Fibroblast of skin of left quadriceps (primary cell): ENCODE measurements at places on chromosomes 7 and 10.

DNA sequence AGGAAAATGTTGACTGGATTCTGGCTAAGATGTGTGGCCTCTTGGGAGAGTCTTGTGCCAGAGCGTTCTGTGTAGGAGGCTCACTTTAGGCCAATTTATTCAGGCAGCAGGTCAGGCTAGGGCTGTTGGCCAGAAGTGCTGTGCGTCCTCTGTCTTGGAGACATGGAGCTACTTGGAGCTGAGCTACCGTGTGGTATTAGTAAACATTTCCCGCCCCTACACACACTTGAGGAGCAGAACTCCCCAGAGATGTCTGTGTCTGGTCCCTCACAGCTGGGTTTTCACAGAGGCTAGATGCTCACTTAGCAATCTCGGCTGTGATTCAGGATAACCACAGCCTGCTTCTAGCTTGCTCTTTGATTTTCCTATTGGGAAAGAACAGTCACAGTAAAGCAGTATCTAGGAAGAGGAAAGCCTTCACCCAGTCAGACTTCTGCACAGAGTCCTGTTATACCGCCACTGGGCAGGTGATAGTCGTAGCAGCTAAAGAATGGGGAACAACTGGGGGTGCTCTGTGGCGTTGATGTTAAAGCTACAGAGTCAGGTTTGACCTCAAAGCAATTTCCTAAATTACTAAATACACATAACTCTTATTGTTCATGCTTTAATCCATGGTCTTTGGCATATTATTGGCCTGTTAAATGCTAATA, 86.7 kb downstream of the MDFIC start:
- no peak for DNase-seq

DNA sequence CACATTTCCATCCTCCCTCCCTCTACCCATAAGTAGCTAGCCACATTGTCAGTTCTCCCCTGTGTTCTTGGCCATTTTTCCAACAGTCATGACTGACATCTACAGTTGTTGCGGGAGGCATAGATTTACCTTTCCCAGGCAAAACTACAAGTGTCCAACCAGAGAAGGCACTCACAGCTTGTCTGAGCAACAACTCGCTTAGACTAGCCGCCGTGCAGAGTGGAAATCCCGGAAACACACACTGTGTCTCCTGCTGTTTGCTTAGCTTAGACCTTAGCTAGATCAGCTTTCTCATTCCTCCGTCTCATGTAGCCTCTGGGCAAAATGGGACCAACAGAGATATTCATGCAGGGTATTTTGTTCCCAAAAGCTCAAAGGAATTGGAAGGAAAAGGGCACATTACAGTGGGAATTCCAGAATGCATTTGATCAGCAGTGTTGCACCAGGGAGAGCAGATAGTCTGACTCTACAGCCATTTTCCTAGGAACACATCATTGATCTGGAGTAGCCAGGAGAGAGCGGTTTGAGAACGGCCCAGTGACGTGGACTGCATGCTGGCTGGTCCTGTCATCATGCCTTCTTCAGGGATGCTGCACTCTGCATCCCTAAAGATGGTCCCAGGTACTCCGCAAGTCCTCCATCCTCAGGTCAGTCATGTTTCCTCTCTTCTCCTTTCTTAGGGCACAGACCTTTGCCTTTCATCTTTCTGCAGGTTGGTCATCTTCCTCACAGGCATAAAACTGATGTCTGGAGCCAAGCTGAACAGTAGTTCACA, 89.4 kb downstream of the C10orf90 start:
- no peak for DNase-seq

DNA sequence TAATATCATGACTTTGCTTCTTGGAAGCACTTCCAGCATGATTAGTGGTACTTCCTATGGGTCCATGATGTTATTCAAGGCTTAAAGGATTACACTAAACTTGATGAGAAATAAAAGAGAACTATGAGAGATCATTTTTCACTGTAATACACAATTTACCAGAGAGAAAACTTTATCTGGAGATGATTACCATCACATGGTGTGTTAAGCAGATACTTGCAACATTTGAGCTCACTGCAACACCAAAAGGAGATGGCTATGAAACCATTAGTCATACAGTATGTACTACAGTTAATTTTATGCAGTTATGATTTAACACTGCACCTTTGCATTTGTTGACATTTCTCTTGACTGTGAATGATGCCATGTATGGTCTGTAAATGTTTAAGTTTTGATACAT, 311.3 kb upstream of the AOAH start:
- no peak for DNase-seq

DNA sequence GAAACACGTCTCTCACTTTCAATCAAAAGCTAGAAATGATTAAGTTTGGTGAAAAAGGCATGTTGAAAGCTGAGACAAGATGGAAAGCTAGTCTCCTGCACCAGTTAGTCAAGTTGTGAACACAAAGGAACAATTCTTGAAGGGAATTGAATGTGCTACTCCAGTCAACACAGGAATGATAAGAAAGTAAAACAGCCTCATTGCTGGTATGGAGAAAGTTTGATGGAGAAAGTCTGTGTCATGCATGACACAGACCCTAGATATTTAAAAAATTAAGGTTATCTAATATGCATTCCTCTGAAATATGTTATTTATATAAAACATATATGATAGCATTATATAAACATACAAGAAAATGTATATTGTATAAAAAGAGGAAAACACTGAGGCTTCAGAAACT, 699.4 kb upstream of the FZD8 start:
- no peak for DNase-seq

DNA sequence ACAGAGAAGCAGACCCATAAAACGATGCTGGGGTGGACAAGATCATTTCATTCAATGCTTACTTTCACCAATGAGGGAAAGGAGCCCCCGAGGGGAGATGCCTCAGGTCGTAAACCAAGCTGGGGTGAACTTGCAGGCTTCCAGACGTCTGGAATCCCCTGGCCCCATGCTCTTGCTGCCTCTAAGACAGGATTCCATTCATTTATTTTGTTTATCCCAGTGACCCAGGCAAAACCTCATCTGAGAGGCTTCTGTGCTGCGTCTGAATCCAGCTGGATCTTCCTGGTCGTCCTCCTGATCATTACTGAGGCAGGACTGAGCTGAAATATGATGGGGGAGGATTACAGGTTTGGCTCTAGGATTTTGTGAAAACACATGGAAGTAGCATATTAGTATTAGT, 182.9 kb downstream of the MYOF start:
- no peak for DNase-seq

GRCh38 chr10:101066146-101066895, 4.5 kb downstream of the KAZALD1 start:
- no peak for DNase-seq

DNA sequence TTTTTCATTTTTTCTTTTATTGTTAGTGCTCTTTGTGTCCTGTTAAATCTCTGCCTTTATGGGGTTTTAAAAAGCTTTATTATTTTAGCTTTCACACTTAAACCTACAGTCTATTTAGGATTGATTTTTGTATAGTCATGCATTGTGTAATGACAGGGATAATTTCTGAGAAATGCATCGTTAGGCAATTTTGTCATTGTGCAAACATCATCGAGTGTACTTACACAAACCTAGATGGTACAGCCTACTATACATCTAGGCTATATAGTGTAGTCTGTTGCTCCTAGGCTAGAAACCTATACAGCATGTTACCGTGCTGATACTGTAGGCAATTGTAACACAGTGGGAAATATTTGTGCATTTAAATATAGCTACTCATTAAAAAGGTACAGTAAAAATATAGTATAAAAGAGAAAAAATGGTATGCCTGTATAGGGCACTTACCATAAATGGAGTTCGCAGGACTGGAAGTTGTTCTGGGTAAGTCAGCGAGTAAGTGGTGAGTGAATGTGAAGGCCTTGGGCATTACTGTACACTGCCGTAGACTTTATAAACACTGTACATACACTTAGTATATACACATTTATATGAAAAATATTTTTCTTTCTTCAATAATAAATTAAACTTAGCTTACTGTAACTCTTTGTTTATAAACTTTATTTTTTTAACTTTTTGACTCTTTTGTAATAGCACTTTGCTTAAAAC, 16.0 kb downstream of the UBE2D1 start:
- no peak for DNase-seq

GRCh38 chr10:27655296-27655695, 90.3 kb downstream of the MKX start:
- no peak for DNase-seq

- peak; percentile 9 for DNase-seq
Measured at GRCh38 chr7:38398725-38399321, 125.4 kb upstream of the TARP start.

- no peak for DNase-seq
Measured at GRCh38 chr7:1944619-1945210, 274.6 kb downstream of the ELFN1 start.

GRCh38 chr10:44958196-44958897, 1.3 kb upstream of the RASSF4 start:
- DNase-seq, result no peak

DNA sequence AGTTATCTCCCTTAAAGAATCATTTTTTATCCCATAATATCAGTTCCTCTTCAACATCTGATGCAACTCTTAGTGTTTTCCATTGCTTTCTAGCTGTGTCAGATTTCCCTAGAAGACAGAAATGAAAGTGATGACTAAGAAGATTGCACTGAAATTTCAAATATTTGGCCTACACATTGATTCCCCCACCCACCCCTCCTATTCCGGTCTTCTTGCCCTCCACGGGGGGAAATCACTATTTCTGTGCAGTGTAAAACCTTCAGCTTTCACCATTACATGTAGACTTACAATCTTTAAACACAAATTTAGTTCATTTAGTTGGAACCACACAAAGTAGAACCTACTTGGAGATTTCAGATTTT, 63.7 kb upstream of the IL6 start:
- peak; percentile 52 for DNase-seq

GRCh38 chr7:22386206-22386858, 29.4 kb upstream of the RAPGEF5 start:
- no peak for DNase-seq

GRCh38 chr7:155441856-155442255, 16.1 kb upstream of the EN2 start:
- no peak for DNase-seq

DNA sequence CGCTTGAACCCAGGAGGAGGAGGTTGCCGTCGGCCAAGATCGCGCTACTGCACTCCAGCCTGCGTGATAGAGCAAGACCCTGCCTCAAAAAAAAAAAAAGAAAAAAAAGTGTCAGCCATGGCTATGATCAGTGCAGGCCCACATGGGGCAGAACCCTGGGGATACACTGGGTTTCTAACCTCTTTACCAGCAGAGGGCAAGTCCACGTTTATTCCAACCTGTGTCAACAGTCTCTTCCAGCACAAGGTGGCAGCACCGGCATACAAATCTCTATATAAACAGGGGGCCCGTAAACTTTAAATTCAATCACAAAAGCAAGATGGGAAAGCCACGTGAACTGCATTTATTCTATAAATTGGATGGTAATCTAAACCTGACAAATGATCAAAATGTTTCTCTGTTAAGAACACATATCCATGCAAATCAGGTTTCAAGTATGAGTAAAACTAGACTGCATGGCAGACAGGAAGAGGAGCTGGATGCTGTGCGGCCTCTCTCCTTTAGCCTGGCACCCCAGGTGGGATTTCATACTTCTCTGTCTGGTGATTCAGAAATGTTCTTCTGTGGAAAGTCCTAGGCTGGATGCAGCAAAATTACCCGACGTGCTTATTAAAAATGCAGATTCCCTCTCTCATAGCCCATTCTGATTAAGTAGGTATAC, 60.0 kb upstream of the STEAP1B start:
- peak; percentile 59 for DNase-seq

- DNase-seq, result no peak
Measured at GRCh38 chr10:71911296-71911953, 52.8 kb upstream of the CHST3 start.

GRCh38 chr7:20542594-20542993, 72.9 kb upstream of the ABCB5 start:
- no peak for DNase-seq

GRCh38 chr10:105024184-105024583, 383.1 kb downstream of the SORCS3 start:
- no peak for DNase-seq

- DNase-seq, result peak; percentile 23
Measured at GRCh38 chr7:142854372-142855113, at the start of gene EPHB6. Gene EPHB6 (plus strand): TSS chr7:142855076. CDS start chr7:142863228, 8,152 bp downstream.
